ENCODE measurements at places on chromosomes 11 and 22. TPM values are rescaled to one million over a fixed set of nuclear protein-coding genes. Genes with fewer than 3 reads are reported as not detected.

The RIBC2 gene
- total RNA-seq: not detected

The CCDC188 gene
- total RNA-seq: not detected

The FOLR2 gene
- total RNA-seq: not detected

- DNase-seq: no peak
These were observed 67.0 kb downstream of the ETS1 start for GRCh38 chr11:128520206-128520887.

GRCh38 chr11:94184846-94185245 lies 56.2 kb downstream of the PANX1 start:
- DNase-seq: no peak

DNA sequence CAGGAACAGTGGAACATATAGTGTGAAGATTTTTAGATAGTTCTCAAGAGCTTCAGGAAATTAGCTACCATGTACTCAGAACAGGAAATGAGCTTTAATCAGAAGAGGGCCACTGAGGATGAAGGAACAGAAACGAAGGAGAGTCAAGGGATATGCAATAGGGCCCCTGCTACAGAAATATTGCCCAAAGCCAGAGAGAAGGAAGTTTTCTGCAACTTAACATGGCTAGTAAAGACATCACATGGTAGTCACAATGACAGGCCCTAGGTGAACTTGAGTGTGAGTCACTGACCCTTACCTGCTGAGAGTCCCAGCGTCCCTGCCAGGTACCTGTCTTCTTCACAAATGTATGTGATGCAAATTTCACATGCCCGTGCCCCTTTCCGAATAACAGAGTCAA lies 25.2 kb upstream of the CARD16 start:
- DNase-seq: no peak

GRCh38 chr22:44439356-44440223 lies 58.4 kb downstream of the RTL6 start:
- DNase-seq: no peak
